Activated CD4-positive, alpha-beta memory T cell treated with anti-CD3 and anti-CD28 coated beads, Interleukin-2, amount 10 ng/mL, durations not matched to agents 7 days and 5 days (primary cell): ENCODE measurements at places on chromosomes 2 and 18. TPM values are rescaled to one million over a fixed set of nuclear protein-coding genes. Genes with fewer than 3 reads are reported as not detected.

DNA sequence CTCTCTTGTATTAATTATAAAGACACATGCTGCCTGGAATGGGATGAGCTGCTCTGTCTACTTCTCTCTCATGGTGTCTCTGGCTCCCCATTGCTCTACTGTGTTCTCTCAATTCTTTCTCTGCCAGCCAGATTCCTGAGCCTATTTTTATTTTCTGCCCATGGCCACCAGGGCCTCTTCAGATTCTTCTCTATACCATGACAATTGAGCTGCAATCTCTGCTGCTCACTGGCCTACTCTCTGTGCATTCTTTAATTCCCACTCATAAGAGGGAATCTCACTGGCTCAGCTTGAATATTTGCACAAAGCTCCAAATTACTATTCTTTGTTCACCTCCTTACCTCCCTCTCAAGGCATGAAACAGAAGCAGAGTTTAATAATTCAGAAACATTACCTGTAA, 161.4 kb upstream of the GULP1 start:
- no peaks in the 10 kb centered on the region for H3K36me3 ChIP-seq
- no peaks in the 10 kb centered on the region for H3K4me1 ChIP-seq
- no peak for DNase-seq
- no peak overlapping the region for H3K4me3 ChIP-seq
- H3K27ac ChIP-seq = no peak overlapping the region

- H3K36me3 ChIP-seq = peaks cover 21% of the 10 kb centered on the region
- no peaks in the 10 kb centered on the region for H3K4me1 ChIP-seq
- DNase-seq = no peak
- H3K4me3 ChIP-seq = no peak overlapping the region
- H3K27ac ChIP-seq = no peak overlapping the region
- H3K27me3 ChIP-seq = no peaks in the 10 kb centered on the region
Measured at GRCh38 chr2:28160986-28161425, 231.7 kb upstream of the FOSL2 start.

- no peak overlapping the region for H3K4me3 ChIP-seq
- DNase-seq = no peak
- peaks cover 5% of the 10 kb centered on the region for H3K36me3 ChIP-seq
- no peak overlapping the region for H3K27ac ChIP-seq
- no peaks in the 10 kb centered on the region for H3K4me1 ChIP-seq
Measured at GRCh38 chr2:39313575-39313974, 69.8 kb upstream of the CDKL4 start.

C2orf78 gene
- not detected for total RNA-seq

DNA sequence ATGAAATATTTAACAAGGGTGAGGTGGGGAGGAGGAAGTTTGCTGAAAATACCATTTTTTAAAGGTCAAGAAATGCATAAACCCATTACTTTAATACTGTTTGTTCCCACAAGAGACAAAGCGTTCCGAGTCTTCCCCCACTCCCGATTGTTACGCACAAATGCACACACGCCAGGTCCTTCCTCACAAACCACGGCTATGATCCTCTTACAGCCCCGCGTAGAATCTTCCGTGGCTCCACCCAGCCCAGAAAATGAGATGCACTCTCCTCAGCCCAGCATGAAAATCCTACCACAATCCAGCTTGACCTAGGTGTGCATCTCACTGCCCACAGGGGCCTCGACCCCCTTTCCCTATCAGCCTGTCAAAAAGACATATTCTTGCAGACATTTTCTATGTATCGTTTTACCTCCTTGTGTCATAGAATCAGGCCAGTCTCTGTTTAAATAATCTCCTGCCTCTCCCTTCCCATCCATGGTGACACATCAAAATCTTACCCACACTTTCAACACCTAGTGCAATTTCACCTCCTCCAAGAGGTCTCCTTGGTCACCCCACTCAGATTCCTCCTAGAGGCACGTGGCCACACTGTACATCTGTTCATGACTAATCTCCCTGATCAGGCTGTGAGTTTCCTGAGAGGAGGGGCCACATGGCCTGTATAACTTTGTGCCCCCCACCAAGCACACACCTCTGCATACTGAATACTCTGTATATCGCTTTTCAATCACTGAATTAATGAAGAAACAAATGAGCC, 491.0 kb upstream of the KLHL29 start:
- H3K4me1 ChIP-seq = no peaks in the 10 kb centered on the region
- H3K36me3 ChIP-seq = no peaks in the 10 kb centered on the region
- H3K4me3 ChIP-seq = no peak overlapping the region
- DNase-seq = no peak

ADGRF3 gene
- total RNA-seq = 2.5 TPM
